Activated T-helper 2 cell treated with anti-CD3 and anti-CD28 coated beads, Interferon-gamma antibody, Interleukin-2, Interleukin-4, amounts not matched to agents 10 μg/mL and 5 μg/mL and 100 μg/mL, durations not matched to agents 14 hours and 24 hours and 36 hours (primary cell): ENCODE measurements at places on chromosomes 2 and 18. TPM values are rescaled to one million over a fixed set of nuclear protein-coding genes. Genes with fewer than 3 reads are reported as not detected.

FBLN7 gene
- 16.7 and 17.0 TPM in 2 replicates for total RNA-seq

SERPINB3 gene
- not detected in 2 replicates for total RNA-seq

LTBP1 gene
- total RNA-seq: 0.34 and 0.82 TPM in 2 replicates

- H3K4me1 ChIP-seq: peaks cover 6% of the 10 kb centered on the region
- DNase-seq: no peak
- H3K27me3 ChIP-seq: peaks cover 7% of the 10 kb centered on the region
- no peak overlapping the region for H3K4me3 ChIP-seq
Observed at GRCh38 chr2:39724828-39725144, 54.3 kb downstream of the THUMPD2 start.

- H3K27ac ChIP-seq: no peak overlapping the region
- no peaks in the 10 kb centered on the region for H3K4me1 ChIP-seq
- no peaks in the 10 kb centered on the region for H3K27me3 ChIP-seq
- no peaks in the 10 kb centered on the region for H3K36me3 ChIP-seq
- H3K4me3 ChIP-seq: no peak overlapping the region
Observed at GRCh38 chr2:164752956-164753355, 88.7 kb downstream of the COBLL1 start.

- no peak overlapping the region for H3K4me3 ChIP-seq
- peaks cover 43% of the 10 kb centered on the region for H3K4me1 ChIP-seq
- H3K27me3 ChIP-seq: peaks cover under 1% of the 10 kb centered on the region
- no peak overlapping the region for H3K27ac ChIP-seq
Observed at GRCh38 chr2:203654826-203655225, 51.6 kb upstream of the CD28 start.

DNA sequence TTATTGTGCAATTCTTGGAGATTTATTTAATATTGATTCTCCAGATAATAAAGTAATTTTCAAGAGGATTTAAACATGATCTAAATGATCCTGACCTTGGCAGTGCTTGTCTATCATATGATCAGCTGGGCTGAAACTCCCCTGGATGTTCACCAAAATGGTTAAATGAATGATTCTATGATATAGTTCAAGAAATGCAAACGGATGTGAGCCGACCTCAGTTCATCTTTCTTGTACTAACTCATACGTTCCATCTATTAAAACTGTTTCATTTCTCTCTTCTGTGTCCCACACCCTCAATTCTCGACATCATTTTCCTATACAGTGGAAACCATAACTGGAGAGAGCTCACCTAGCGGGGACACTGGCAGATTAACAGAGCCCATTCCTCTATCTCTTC lies 281.7 kb upstream of the CCDC68 start:
- no peak overlapping the region for H3K27ac ChIP-seq
- peaks cover 14% of the 10 kb centered on the region for H3K4me1 ChIP-seq
- H3K4me3 ChIP-seq: no peak overlapping the region

- H3K27me3 ChIP-seq: peaks cover 12% of the 10 kb centered on the region
- DNase-seq: no peak
- H3K36me3 ChIP-seq: no peaks in the 10 kb centered on the region
- no peaks in the 10 kb centered on the region for H3K4me1 ChIP-seq
- no peak overlapping the region for H3K4me3 ChIP-seq
- H3K27ac ChIP-seq: no peak overlapping the region
Observed at GRCh38 chr18:23844991-23845680, 155.9 kb downstream of the LAMA3 start.

DNA sequence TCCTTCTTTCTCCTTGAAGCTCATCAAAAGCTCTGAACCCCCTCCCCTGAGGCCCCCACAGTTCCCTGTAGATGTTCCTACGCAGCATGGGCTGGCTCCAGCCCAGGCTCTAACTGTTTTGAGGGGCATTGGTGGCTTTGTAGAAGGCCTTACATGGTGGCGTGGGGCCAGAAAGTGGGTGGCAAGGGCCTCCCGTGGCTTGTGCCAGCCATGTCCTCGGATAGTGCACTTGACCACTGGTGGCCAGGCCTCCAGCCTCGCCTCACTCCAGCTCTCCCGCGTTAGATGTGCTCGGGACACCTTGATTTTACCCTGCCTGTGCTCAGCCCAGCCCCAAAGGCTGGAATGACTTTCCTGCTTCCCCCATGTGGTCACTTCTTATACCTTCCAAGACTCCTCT lies 92.9 kb downstream of the TWIST2 start:
- H3K4me3 ChIP-seq: no peak overlapping the region
- no peaks in the 10 kb centered on the region for H3K36me3 ChIP-seq
- no peaks in the 10 kb centered on the region for H3K27me3 ChIP-seq
- no peaks in the 10 kb centered on the region for H3K4me1 ChIP-seq

GRCh38 chr2:201622306-201622970 lies 20.9 kb downstream of the TMEM237 start:
- no peak overlapping the region for H3K4me3 ChIP-seq
- no peaks in the 10 kb centered on the region for H3K27me3 ChIP-seq
- DNase-seq: no peak
- H3K27ac ChIP-seq: no peak overlapping the region

GRCh38 chr2:237057893-237058300 lies 27.8 kb upstream of the COPS8 start:
- H3K4me1 ChIP-seq: peaks cover 15% of the 10 kb centered on the region
- no peaks in the 10 kb centered on the region for H3K36me3 ChIP-seq
- no peak for DNase-seq
- H3K4me3 ChIP-seq: no peak overlapping the region

DNA sequence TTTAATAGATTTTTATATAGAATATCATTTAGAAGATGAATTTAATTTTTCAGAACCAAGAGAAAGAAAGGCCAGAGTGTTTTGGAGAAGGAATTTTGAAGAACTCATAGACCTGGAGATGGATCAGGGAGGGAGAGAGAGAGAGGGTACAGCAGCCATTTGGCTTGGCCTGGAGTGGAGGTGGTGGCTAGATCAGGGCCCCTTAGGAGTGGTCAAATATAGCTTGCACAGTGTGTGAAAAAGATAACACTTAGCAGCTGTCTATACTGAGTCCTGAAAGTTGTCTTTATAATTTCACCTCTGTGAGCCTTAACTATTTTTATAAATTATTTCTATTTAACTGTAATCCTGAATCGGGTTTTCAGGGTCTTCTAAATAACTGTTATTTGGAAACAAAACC lies 38.8 kb upstream of the ACYP2 start:
- H3K27me3 ChIP-seq: no peaks in the 10 kb centered on the region
- H3K4me1 ChIP-seq: peaks cover 17% of the 10 kb centered on the region
- DNase-seq: no peak
- H3K4me3 ChIP-seq: no peak overlapping the region

GRCh38 chr2:74188018-74188601 lies 9.4 kb upstream of the MOB1A start:
- no peak for DNase-seq
- peaks cover 3% of the 10 kb centered on the region for H3K27me3 ChIP-seq
- no peak overlapping the region for H3K27ac ChIP-seq
- H3K4me1 ChIP-seq: peaks cover 29% of the 10 kb centered on the region
- H3K36me3 ChIP-seq: peaks cover 4% of the 10 kb centered on the region
